ENCODE measurements at places on chromosomes 7 and 10.

GRCh38 chr7:106001196-106001595, 38.1 kb downstream of the CDHR3 start:
- DNase-seq, result no peak

GRCh38 chr10:110881247-110881646, 9.5 kb downstream of the PDCD4 start:
- no peak for DNase-seq

DNA sequence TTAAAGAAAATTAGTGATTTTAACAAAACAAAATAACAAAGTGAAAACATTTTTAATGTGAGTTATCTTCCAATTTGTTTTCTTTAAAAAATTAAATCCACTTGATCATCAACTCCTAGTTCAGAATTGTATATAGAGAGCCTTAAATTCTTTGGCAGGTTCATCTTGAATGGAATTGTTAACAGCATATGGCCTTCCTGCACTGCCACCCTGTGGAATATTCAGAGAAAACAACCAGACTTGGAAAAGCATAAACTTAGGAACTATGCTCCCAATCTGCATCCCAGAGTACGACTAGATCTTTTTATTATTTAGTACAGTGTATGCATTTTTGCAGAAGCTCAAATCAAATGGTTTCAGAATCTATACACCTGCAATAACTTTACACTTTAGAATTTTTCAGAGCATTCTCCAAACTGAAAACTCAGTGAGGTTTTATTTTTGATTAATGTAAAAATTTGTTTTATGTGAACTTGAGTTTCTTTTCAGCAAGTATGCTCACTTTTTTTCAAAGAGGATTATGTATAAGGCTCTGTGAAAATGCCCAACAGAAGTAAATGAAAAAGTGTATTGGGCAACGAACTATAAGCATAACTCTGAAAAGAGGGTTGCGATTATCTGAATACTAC, 44.9 kb upstream of the ANK3 start:
- DNase-seq, result no peak

GRCh38 chr10:71763352-71764127, 9.8 kb downstream of the VSIR start:
- DNase-seq, result no peak

- DNase-seq, result no peak
Measured at GRCh38 chr7:157493776-157494175, 157.0 kb downstream of the DNAJB6 start.

DNA sequence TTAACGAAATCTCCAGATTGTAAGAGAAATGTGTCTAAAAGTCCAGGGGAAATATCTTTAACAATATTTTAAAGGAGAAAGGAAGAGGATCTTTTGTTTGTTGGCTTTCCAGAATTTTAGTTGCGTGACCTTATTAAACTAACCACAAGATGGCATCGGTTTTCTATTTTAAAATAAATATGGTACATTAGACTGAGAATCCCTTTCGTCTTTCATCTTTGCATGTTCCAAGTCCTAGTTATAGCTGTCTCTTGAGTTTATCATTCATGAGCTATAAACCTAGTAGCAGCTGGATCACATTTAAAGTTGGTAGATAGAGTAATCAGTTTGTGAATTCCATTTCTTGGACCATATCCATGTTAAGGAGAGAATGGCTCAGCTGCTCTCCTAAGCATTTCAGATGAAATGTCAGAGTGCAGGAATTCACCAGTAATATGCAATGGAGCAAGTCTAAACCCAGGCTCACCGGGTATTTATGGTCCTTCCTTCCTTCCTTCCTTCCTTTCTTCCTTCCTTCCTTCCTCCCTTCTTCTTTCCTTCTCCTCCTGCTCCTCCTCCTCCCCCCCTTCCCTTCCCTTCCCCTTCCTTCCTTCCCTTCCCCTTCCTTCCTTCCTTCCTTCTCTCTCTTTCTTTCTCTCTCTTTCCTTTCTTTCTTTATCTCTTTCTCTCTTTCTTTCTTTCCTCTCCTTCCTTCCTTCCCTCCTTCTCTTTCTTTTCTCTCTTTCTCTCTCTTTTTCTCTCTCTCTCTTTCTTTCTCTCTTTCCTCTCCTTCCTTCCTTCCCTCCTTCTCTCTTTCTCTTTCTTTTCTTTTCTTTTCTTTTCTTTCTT, 57.8 kb upstream of the RAB18 start:
- no peak for DNase-seq

DNA sequence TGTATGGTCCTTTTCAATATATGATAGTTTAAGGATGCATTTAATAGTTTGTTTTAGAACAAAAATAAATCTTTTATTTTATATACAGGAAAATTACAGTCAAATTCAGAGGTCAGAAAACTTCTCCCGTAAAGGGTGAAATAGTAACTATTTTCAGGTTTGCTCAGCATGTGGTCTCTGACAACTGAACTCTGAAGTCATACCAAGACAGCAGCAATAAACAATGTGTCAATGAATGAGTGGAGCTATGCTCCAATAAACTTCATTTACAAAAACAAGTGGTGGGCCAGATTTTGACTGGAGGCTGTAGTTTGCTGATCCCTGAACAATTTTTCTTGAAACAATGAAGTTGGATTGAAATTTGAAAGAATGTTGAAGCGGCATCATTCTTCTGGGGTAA, 123.6 kb downstream of the ZNF248 start:
- DNase-seq, result no peak

DNA sequence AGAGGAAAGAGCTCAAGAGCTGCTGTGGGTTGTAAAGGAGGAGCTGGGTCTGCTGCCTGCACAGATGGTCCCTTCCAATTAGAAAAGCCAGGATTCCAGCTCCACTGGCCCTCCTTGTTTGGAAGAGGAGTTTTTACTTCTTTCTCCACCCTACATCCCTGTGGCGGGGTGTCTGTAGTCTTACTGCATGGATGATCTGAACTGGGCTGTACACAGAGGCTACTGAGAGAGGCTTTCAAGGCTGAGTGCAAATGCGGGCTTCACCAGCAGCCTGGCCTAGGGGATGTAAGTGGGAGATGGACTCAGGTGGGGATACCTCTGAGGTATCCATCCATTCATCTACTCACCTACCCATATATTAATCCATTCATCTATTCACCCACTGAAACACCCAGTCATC, 7.1 kb upstream of the CXCL12 start:
- DNase-seq, result no peak

- no peak for DNase-seq
Measured at GRCh38 chr7:158323741-158324396, 263.8 kb downstream of the PTPRN2 start.

DNA sequence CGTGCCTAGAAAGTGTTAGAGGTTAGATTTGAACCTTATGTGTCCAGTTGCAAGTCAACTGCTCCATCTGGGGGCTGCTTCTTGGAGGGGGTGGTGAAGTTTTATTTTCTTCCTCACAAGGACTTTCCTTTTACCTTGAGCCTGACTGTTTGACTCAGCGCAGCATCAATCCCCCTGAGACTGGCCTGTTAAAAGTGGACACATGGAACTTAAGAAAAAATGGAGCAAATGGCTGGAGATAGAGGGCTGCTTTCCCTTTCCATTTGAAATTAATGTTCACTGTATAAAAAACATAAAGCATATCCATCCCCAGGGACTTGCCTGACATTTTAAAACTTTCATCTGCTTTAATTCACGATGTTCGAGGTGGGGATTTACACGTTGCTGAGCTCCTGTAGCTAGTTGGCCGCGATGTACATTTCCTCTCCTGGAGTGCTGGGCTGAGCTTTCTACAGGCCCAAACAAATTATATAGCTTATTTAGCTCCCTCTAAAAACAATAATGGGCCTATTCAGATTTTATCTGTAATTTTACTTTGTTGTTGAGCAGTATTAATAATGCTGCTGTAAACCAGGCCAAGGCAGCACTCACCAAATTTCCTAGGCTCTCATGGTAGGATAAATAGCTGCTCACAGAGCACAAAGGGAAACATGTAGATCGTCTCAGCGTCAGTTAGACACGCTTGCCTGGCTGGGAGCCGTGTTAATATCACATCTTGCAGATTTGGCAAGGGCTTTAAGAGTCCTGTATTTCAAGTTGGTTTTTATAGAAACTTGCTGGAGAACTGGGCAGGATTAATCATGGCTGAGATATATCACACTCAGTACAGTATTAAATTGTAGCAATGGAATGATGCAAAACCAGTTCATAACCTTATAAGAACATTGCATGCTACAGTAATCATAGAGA, 251.5 kb downstream of the LRMDA start:
- DNase-seq, result no peak

All from anterior cingulate cortex (tissue), 58 donors.